Stimulated activated CD8-positive, alpha-beta memory T cell treated with anti-CD3 and anti-CD28 coated beads, Interleukin-7, amount 100 ng/mL, for 24 hours (primary cell): ENCODE measurements at places on chromosomes 5 and 9.
A peak's percentile ranks its signal among the peaks of the same experiment; 100 is the strongest.

DNA sequence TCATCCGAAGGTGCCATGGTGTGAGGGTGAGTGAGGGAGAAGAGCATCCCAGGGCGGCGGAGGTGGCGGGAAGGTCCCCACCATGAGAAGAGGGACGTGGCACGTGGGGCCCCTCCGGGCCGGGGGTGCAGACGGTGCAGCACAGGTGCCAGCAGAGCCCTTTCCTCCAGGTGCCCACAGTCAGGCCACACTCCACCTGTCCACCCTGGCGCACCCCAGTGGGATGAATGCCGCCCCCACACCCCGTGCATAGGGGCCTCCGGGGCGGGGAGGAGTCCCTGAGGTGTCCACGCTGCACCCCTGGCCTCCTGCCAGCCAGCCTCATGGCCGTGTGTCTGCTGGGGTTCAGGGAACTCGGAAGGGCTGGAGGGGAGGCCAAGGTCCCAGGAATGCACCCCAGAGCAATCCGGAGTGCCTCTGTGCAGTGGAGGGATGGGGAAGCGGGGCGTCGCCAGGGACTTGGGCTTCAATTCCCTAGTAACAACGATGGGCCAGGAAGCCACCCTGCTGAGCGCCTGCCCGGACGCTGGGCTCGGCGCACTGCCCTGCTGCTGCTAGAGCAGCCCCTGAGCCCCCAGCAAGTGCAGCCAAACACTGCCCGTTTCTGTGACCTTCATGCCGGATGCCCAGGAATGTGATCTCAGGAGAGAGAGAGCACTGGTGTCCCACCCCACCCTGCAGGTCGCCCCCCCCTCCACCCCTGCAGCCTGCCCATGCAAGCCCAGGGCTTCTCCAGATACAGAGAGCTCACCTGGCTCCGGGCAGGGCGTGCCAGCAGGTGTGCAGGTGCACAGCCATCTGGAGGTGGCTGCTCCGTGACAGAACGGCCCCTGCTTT lies 8.8 kb upstream of the NACC2 start:
- DNase-seq: no peak

DNA sequence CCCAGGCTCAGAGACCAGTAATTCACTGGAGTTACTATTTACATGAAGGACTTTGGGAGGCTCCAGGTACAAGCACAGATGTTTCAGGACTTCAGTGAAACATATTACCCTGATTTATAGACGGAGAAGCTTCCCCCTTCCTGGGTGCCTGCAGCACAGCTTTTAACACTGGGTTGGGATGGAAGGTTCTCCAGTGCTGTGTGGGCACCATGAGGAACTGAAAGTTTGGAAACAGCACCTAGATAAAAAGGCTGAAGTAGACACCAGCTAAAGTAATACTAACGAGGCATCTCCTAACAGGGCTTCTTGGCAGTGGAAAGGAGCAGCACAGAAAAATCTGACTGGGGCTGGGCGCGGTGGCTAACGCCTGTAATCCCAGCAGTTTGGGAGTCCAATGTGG lies 70.7 kb downstream of the GCNT1 start:
- DNase-seq: no peak

DNA sequence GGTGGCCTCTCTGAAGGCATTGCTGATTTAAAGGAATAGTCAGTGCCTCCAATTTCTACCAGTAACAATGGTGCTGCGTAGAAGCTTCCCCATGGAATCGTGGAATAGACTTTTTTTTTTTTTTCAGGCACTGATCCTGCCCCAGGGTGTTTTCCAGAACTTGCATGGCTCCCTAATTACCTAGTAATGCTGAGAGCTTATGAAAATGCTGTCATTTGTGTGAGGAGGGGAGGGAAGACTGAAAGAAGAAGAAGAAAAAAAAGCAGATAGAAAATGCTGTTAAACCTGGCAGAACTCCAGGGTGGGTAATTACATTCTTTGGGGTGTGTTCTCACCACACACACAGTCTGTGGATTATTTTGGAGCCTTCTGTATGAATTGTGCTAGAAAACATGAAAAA lies 4.8 kb upstream of the GRIA1 start:
- DNase-seq: no peak

GRCh38 chr5:154262342-154262741 lies 71.8 kb downstream of the GALNT10 start:
- DNase-seq: no peak

DNA sequence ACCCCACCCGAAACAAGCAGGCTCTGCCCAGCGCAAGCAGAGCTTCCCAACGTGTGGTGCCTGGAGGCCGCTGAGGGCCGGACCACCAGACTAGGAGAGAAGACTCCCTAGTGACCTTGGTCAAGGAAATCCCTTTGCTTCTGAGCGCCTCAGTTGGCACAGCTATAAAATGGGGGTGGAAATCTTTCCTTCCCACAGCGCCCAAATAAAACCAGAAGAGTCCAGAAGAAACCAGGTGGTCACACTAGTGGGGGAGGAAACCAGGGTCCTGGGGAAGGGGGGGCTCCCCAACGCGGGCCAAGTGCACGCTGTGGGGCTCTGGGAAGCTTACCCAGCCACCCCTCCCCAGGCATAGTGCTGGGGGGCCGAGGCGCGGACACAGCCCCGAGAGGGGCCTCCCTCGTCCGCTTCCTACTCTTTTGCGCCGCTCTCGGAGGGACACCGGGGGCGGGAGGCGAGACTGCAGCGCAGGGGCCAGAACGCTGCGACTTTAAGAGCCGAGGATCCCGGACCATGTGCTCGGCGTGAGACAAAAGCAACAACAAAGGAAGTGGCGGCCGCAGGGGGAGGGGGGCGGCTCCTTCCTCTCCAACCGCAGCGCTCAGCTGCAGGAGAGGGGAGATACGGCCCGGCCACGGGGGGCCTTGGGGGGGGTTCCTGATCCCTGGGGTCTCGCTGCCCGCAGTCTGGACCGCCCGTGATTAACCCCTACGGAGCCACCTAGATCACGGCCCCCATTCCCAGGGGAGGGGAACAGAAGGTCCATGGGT lies 885 bp downstream of the RNF44 start:
- peak; percentile 72 for DNase-seq

- no peak for DNase-seq
Measured at GRCh38 chr9:124012368-124013301, 1.1 kb downstream of the LHX2 start.

- DNase-seq: no peak
Measured at GRCh38 chr5:138257583-138257982, 16.8 kb downstream of the GFRA3 start.

GRCh38 chr5:133993185-133993936 lies 11.4 kb downstream of the VDAC1 start:
- no peak for DNase-seq

- DNase-seq: no peak
Measured at GRCh38 chr5:134784241-134784920, 25.8 kb downstream of the DDX46 start.

DNA sequence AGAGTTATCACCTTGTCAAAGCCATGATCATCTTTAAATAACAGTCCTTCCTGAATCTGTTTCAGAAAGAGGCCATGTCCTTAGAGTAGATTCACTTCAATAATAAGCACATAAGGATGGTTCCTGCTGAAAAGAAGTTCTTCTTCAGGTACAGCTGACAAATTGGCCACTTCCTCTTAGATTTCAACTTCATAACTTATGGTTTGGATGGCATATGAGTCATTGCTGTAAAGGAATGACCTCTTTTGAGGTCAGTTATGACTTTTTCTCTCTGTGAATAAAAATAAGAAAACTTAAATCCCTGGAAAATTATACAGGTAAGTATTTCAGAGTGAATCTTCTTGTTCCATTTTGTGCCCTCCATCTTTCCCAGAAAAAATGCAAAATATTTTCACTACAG lies 555.3 kb upstream of the ZNF462 start:
- DNase-seq: no peak

DNA sequence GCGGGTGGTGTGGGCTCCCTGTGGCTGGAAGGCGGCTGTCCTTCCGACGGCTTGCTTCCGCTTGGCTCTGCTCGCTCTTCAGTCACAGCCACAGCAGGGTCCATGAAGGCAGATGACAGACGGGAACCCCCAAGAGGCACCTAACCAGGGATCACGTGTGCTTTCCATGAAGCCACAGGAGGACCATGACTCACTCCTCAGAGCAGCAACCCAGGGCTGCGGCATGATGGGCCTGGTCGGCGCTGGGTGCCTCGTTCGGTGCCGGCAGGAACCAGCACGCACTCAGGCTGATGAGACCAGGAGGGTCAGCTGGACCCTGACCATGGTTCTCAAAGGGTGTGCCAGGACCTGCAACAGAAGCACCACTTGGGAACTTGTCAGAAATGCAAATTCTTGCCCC lies 32.8 kb upstream of the MED10 start:
- no peak for DNase-seq

DNA sequence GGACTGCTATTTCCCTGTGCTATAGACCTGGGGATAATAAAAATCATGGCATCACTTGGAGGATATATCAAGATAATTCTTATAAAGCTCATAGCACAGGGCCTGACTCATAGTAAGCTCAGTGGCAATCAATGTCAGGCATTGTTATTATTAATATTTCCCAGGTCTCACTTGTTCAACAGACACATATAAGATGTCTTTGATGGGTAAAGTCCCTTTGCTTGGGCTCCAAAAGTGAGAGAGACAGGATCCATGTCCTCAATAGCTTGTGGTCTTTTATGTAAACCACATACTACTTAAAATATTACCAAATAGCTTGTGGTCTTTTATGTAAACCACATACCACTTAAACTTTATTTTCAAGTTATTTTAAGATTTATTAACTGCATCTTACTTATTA lies 11.2 kb downstream of the SH3RF2 start:
- no peak for DNase-seq

GRCh38 chr5:67010684-67011409 lies 185.8 kb downstream of the CD180 start:
- DNase-seq: no peak

GRCh38 chr5:120805131-120805530 lies 341.0 kb downstream of the PRR16 start:
- no peak for DNase-seq

DNA sequence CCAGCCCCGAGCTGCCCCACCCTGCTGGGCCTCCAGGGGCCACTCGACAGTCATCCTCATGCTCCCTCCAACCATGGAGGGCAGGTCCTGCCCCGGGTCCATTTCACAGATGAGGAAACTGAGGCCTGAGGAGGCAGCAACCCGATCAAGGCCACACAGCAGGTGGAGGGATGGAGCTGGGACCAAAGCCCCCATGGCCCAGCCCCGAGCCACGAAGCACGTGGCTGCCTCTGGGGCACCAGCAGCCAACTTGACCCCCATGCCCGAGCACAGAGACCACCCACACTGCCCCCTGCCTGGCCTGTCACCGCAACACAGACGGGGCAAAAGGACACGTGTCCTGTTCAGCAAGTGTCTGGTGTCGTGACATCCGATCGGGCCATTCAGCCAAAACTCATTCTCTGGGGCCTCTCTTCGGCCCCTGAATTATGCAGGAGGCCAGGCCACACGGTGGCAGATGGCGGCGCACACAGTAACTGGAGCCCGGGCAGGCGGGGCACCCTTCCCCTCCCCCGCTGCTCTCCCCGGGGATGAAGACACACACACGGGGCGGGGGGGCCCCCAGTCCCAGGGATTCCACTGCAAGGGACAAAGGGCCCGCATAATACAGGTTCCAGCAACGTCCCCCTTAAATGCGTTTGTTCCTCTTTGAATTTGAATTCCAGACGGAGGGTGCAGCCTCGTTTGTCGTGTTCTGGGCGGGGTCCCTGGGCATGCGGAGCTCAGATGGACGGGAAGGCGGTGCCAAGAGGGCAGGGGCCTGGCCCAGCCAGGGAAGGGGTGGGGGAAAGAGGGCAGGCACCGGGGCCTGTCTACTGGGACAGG lies 29.4 kb upstream of the TMEM250 start:
- no peak for DNase-seq

DNA sequence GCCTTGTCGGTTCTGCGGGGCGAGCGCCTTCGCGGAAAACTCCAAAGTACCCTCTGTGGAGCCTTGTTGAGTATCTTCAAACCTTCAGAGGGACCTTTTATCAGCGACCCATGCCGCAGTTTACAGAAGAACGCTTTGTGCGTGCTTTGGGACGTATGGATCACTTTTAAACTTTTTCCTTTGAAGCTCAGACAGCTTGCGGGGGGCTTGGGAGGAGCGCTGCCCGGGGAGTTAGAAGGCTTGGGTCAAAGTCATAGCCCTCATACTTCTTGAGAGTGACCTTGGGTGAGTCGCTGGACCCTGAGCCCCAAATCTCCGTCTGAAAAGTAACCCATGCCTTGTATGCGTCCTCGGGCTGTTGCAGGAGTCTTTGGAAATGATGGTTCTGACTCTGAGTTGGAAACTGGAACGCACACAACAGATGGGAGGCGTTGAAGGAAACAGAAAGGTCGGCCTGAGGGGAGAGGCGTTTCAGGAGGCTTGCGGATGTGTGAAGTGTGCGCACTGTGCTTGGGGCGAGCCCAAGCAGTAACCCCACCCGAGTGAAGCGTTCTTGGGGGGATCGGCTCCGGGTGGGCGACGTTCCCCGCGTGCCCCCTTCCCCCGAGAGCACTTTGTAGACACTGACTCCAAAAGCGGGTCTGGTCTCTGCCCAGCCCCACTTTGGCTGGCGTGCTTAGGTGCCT lies 661 bp upstream of the SLC25A51 start:
- no peak for DNase-seq

DNA sequence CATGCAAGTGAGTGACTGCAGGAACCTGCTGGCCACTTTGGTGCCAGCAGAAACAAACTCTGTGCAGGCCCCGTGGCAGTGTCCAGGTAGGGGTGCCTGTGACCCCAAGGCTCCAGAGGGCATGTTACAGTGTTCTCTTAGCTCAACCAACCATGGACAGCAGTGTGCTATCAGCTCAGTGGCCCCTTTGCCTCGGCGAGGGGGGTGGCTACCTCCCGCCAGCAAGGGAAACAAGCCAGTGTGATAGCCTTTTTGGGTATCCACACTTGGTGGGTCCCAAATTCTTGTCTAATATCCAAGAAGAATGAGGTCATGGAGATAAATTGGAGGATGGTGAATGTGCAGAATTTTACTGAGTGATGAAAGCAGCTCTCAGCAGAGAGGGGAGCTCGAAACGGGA lies 298.6 kb upstream of the SLC30A5 start:
- DNase-seq: no peak

DNA sequence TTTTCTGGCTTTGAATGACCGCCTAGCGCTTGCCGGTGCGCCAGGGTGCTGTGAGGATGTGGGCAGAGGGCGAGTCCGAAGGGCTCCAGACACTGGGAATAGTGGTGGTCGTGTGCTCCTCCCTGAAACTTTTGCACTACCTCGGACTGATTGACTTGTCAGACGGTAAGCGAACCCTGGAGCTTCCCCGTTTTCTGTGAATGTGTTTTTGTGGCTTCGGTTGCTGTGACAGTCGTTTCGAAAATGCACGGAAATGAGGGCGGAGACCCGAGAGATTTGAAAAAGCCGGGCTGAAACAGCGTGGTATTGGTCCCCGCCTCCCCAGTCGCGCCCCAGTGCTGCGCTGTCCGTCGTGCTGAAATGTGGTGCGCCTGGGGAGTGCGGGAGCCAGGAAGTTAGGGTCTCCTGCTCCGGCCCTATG lies 102.5 kb upstream of the GABRP start:
- DNase-seq: peak; percentile 15

DNA sequence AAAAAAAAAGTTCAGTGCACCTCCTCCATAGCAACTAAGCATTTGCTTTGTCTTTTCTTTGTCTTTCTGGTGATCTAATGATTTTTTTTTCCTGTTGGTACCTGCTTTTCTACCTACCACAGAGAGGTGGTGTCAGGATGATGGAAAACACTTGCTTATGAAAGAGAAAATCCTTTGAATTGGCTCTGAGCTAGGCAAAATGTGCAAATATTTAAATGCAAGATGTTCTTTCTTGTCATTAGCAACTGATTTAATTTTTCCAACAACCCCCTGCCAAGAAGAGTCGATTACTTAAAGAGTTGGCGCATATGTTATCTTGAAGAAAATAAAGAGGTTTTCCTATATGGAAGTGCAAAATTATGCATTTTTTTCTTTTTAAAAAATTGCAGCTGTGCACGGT lies 37.7 kb downstream of the TNC start:
- no peak for DNase-seq

GRCh38 chr5:6449465-6450158 lies 953 bp downstream of the UBE2QL1 start:
- no peak for DNase-seq
